Stimulated activated CD8-positive, alpha-beta memory T cell treated with anti-CD3 and anti-CD28 coated beads, Interleukin-7, amount 100 ng/mL, for 4 hours (primary cell): ENCODE measurements at places on chromosomes 11 and 22.

- DNase-seq = no peak
These were observed 12.8 kb upstream of the NUCB2 start for GRCh38 chr11:17263769-17264168.

DNA sequence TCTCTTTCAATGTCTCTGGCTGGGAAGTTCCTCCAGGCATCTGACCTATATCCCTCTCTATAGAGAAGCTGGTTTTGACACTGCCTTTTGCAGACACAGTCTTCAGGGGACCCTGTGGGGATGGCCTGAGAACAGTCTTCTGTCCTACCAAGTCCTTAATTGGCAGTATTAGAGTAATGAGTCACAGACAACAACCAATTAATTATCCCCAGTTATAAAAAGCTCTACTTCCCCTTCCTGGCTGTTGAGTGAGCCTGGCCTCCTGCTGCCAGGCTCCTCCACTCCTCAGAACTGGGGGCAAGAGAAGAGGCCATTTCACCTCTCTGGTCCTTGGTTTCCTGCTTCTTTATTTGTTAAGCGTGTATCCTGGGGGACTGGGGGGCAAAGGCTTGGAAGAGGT is 41.2 kb upstream of the KLHL35 start:
- DNase-seq = no peak

- no peak for DNase-seq
These were observed 22.1 kb upstream of the IGLL5 start for GRCh38 chr22:22865311-22866072.

GRCh38 chr11:107769189-107769588 is 57.3 kb upstream of the SLN start:
- no peak for DNase-seq

GRCh38 chr11:38648604-38649003 is 2050.6 kb upstream of the RAG2 start:
- no peak for DNase-seq

DNA sequence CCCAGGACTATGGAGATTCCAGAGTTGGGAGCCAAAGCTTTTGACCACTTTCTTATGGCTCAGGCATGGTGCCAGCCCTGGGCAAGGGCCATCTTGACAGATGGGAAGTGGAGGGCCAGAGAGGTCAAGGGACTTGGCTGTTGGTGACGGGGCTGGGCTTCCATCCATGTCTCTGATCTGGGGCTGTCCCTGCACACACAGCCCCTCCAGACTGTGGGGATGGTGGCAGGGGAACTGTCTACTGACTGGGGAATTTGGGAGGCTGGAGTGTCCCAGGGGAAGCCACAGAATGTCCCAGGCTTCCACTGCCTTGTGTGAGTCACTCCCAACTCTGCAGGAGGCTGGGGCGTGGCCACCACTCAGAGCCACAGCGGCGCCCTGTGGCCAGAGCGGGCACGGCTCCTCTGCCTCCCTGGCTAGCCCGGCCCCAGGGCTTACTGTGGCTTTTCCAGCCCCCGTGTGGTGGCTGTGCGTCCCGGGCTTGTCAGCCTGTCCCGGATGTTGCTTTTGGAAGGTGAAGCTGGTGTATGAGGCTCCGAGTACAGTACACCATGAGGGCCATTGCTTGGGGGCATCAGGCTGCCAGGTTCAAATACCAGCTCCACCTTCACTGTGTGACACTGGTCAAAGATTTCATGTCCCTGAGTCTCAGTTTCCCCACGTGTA is 19.6 kb downstream of the C22orf23 start:
- DNase-seq = peak; percentile 46

DNA sequence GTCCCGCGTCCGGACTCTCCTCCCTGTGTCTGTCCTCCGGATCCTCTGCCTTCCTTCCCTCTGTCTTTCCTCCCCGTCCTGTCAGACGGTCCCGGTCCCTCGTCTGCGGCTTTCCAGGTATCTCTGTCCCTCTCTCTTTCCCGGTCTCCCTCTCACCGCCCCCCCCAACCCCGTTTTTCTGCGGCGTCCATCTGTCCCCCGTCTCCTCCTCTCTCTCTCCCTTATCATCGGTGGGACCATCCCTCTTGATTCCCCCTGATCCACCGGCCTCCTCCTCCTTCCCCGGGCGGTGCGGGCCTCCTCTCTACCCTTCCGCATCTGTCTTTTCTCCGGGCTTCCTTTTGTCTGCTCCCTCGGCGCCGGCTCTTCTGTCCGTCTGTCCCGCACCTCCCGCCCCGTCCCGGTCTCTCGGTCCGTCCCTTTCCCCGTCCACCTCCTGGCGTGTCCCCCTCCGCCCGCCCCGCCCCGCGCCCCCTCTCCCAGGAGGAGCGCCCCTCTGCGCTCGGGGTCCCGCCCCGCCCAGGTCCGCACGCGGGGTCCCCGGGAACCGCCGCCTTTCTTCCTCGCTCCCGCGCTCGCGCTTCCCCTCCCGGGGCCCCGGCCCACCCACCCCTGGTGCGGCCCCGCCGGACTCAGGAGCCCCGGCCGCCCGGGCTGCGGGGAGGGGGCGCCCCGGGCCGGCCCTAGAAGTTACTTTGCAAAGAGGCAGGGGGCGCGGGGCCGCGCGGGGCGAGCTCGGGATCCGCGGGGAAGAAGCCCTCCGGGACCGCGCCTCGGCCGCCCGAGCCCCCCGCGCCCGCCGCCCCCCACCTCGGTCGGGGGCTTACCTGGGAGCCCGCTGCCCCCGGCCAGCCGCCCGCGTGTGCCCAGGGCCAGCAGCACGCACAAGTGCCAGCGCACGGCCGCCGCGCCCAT is 568 bp downstream of the SCUBE1 start:
- DNase-seq = no peak

GRCh38 chr11:128544471-128545051 is 42.8 kb downstream of the ETS1 start:
- no peak for DNase-seq
